ENCODE measurements at places on chromosomes 11 and 22. TPM values are rescaled to one million over a fixed set of nuclear protein-coding genes. Genes with fewer than 3 reads are reported as not detected.

DNA sequence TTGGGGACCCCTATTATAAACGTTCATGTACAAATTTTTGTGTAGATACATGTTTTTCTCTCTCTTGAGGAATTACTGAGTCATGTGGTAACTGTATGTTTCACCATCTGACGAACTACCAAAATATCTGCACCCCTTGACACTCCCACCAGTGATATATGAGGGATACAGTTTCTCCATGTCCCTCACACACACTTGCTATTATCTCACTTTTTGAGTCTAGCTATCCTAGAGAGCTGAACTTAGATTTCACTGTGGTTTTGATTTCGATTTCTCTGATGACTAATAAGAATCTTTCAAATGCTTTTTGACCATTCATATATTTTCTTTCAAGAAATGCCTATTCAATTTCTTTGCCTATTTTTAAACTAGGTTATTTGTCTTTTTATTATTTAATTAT is 200.2 kb downstream of the PGR start:
- peak; percentile 89 for DNase-seq

DNA sequence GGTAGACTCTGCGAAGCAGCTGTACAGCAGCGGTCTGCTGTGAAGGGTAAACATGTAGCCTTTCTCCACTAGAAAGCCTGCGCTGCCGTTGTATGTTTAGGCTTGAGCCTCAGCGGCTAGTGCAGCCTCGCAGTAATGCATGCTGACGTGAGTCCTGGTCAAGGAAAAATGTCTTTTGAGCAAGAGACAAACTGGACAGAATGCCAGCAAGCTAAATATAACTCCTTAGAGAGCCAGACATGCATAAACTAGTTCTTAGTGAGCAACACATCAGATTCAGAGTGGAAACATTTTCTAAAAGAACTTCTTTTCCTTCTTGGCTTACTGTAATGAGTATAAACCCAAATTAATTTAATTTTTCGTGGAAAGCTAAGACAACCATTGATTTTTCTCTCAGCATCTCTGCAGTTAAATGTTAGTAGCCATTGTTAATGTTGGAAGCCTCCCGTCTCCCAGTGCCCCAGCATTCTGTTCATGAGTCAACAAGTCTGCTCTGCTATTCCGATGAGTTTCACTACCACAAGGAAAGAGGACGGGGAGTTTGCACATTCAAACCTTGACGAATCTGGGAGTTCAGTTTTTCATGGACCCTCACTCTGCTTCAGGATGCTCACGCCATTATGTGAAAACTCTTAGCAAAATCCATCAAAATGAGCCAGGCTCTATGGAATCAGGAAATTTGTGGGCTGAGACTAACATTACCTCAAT is 51.4 kb downstream of the JAM3 start:
- DNase-seq: peak; percentile 97

DNA sequence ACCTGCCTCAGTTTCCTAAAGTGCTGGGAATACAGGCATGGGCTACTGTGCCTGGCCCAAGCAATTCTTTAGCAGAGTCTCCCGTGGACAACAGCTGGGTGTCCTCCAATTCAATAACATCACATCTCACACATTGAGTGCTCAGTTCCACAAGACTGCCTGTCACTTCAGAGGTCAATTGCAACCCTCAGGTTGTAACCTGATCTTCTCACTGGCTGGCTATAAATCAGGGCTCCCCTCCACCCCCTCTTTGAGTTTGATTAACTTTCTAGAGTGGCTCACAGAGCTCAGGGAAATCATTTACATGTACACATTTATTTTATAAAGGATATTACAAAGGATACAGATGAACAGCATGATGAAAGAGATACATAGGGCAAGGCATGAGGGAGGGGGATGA is 68.1 kb downstream of the MCHR1 start:
- DNase-seq: no peak

DNA sequence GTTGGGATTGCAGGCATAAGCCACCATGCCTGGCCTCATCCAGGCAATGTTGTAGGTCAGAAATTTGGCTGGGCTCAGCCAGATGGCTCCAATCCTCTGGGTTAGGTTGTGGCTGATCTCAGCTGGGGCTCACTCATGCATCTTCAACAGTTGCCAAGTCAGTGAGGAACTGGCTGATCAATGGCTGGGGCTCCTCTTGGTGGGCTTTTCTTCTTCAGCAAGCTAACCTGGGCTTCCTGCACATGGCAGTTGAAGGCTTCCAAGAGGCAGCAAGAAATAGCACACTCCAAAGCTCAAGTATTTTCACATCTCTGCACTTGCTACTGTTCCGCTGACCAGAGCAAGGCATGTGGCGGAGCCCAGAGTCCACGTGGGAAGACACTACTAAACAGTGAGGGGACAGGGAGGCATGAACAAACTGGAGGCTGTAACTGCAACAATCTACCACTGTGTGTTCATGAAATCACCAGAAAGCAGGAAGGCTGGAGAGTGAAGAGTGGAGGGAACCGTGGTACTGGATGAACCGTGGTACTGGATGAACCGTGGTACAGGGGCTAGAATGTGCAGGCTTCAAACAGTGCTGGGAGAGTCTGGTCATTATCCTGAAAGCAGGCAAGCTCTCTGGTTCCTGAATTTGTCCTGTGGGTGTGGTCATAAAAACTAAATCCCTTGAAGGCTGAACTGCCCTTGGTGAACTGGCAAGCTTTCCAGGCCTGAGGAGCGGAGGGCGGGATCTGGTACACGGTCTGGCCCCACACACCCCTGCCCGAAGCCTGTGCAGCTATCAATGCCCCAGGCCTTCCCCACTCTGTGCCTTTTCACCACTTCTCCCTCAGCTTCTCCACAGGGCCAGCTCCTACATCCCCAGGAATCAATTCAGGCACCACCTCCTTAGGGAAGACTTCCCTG is 20.2 kb downstream of the CHST1 start:
- no peak for DNase-seq

ART1 gene
- not detected for total RNA-seq

KRTAP5-11 gene
- not detected for total RNA-seq

DNA sequence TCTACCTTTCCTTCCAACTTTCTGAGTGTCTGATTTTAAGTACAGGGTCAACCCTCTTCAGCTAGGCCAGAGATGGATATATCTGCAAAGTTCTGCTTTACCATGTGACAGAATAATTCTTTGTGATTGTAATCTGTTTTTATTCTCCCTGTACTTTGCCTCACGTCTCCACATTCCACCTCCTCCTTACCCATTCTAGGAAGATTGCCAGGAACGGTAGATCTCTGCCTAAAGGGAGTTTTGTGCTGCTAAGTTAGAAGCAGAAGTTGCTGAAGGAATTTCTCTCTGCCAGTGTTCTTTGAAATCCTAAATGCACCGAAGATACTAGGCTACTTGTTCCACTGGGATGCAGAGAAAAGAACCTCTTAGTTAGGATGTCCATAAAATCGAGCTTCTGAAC is 20.7 kb upstream of the FAM181B start:
- DNase-seq: no peak

DNA sequence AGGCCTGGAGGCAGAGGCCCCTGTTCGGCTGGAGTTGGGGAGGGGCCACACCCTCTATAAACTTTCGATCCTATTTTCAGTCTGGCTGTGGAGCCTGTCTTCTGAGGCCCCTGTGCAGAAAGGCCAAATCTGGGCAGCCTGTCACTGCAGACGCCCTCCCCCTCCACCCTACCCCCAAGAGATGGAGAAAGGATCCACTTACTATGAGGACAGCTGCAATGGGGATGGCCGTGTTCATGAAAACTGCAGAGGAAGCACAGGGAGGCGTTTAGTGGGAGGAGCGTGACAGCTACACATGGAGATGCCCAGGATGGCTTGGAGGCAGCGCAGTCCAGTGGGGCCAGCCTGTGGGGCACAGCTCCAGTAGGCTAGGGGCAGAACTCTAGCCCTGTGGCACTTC is 43.5 kb upstream of the KCNJ11 start:
- no peak for DNase-seq

- peak; percentile 69 for DNase-seq
Observed at GRCh38 chr11:57649826-57650738, at the start of gene YPEL4. Gene YPEL4 (minus strand): TSS chr11:57649912. CDS start chr11:57647107, 2,805 bp downstream.

- DNase-seq: no peak
Observed at GRCh38 chr11:62850911-62851806, 11.8 kb upstream of the WDR74 start.

GRCh38 chr11:125433454-125434121 is 62.5 kb downstream of the FEZ1 start:
- DNase-seq: peak; percentile 47

- DNase-seq: no peak
Observed at GRCh38 chr11:3956038-3956437, 100.6 kb downstream of the STIM1 start.

DNA sequence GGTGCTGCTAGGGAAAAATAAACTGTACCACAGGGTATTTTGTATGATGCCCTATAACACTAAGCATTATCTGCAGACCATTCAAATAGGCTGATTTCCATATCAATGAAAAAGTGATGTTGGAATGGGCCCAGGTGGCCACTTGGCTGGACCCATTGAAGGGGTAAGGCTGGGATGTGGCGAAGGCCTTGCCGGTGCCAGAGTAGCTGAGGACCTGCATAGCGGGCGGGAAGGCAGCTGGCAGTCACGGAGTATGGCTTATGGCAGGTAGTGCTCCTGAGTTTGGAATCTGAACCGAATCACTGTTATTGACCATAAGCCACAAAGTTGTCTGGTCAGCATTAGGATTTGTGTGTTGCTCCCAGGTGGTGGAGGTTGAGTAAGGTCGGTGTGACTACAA is 131.0 kb downstream of the MICAL2 start:
- DNase-seq: no peak

DNA sequence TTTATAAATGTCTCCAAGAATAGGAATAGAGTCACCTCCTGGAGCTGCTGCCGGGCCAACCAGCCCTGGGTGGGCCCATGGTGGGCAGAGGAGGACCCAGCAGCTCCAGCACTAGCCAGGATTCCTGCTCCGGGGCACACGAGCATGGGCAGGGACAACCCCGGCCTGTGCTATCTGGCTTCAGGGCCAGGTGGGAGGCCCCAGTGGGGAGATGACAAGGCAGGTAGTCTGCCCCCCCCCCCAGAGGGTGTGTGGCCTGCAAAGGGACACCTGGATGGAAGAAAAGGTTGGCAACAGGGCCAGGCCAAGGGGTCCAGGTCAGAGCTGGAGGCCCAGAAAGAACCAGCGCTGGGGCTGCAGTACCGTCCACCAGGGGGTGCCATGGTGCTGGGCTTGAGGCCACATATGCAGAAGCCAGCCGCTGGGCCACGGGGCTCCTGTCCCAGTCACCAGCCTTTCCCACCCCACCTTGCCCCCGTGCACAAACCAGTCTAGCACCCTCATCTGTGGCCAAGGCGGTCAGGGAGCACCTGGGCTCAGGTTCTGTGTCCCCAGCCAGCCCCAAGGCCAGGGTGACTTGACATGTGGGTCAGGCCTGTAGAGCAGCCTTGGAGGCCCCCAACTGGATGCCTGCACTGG is 3.4 kb downstream of the TSPAN32 start:
- peak; percentile 23 for DNase-seq

TM7SF2 gene
- total RNA-seq: 18.0 TPM

DNA sequence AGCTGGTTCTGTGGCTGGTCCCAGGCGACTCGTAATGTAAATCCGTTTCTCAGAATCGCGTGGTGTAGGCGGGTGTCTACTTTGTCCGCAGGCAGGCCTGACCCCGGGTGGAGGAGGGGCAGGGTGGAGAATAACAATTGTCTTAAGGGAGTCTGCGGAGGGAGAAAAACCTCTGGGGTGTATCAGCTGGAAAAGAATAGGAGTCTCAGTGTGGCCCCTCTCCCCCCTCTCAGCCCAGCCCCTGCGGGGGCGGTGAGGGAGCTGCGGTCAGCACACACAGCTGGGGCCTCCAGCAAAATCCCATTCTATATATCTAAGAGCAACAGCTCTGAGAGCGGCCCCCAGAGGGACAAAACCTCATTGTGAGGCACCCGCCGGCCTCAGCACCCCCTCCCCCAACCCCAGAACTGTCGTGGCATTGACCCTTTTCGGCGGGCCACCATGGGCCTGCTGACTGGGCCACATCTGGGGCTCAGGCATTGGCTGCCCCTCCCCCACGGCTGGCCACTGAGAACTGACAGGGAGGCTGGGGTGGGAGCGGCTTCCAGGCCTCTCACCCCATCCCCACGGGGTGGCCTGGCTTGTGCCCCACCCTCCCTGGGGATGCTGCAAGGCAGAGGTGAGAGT is 2.7 kb upstream of the MYRF start:
- DNase-seq: peak; percentile 25

- DNase-seq: no peak
Observed at GRCh38 chr22:19110064-19110458, 12.2 kb downstream of the DGCR2 start.
